ENCODE measurements at places on chromosomes 2 and 18.
A peak's percentile ranks its signal among the peaks of the same experiment; 100 is the strongest.

- DNase-seq = no peak
Measured at GRCh38 chr2:216951171-216951570, 91.3 kb upstream of the TNP1 start.

DNA sequence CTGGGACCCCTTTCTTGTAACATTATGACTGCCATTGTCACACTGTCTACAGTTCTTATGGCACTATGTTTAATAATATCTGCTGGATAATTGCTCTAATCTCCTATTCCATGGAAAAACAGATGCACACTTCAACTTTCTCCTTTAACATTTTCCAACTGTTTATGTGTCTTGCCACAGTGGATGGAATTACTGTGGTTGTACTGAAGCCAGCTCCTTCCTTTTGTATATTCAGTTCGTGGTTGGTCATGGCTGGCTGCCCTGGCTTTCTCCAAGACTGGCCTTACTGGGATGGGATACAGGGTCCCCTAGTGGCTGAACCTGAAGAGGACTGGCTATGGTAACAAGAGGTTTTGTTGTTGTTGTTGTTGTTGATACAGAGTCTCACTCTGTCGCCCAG is 113.9 kb downstream of the SS18 start:
- DNase-seq = no peak

DNA sequence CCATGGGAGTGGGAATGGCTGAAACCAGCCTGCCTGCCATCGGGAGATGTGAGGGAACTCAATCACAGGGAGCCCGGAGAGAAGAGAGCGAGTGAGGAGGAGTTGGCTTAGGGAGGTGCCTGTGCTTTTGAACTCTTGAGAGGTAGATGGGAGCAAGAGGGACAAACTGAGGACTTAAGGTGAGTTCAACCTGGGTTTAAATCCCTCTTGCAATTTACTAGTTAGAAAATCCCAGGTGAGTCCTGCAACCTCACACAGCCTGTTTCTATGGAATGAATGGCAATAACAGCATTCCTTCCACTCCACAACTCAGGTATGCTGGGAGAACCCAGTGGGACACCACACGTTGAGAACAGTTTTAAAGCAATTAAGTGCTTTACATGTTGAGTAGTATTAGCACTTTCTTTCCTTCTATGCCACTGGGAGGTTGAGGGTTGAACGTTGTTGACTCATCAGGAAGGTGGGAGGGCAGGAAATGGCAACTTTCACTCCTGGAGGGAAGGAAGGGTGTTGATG is 57.3 kb downstream of the VIT start:
- DNase-seq = no peak

DNA sequence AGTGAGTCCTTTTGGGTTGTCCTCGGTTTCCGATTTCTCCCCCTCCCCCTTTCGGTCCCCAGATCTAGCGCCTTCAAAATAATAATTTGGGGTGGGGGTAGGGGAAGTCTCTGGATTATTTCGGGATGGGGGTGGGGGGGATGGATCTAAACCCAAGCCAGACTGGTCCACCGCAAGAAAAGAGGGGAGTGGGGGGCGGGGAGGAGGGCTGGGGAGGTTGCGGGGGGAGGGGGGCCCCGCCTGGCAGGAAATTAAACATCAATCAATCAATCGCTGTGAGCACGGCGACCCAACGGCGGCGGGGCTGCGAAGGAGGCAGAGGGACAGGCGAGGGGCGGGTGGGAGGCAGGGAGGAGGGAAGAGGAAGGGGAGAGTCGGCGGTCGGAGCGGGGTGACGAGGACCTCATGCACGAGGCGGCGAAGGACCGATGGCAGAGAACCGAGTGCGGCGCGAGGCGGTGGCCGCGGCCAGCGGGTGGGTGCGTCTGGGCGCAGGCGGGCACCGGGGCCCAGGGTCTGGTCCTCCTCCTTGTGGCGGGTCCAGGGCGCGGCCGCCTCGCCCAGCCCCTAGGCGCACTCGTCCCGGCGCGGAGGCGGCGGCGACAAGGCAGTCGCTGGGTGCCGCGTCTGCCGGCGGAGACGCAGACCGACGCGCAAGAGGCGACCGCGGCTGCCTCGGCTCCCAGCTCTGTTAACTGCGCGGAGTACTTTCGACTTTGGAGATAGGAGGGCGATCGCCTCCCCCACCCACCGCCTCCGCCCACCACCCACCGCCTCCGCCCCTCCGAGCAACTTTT is 468 bp upstream of the SATB2 start:
- DNase-seq = no peak

DNA sequence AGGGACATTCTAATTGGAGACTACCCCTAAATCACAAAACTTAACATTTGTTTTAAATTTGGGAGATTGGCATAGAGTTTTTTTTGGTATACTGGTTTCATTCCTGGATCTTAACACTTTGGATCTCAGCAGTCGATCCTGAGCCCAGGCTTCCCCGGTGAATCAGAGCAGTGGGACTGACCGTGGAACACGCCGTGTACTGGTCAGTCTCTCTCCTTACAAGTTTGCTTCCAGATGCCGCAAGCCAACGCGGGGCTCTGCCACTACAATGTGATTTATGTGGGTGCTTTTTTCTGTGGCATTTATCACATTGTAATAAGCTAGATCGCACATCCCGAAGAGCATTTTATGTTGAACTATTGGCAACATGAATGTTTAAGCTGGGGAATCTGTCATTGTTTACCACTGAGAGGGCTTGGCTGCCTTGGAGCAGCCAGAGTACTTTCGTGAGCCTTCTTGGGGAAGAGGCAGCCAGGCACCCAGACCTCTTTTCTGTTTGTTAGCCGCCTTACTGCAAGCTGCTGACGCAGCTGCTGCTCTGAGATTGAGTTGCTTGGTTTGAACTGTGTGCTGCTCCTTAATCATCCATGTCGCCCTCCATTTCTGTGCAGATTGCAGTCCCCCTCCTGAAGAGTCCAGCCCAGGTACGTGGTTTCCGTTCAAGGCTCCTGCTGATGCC is 49.3 kb downstream of the COA5 start:
- no peak for DNase-seq

DNA sequence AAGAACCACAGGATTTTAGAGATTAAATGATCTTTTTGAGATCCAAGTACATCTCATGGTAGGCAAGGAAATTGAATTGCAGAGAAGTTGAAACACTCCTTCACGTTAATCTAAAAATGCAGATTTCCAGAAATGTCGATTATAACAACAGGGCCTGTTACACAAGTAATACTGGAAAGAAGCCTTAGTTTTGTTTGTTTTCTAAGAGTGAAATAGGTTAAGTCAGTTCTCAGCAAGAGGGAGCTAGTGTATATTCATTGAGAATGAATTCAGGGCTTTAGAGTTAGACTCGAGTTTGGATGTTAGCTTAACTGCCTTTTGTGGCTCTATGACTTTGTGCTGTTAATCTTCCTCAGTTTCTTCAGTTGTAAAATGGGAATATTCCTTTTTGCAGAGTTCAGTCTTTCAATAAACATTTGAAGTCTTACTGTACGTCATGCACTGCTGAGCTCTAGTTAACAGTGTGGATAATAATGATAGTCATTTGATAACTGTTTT is 926 bp downstream of the NDUFV2 start:
- no peak for DNase-seq

- DNase-seq = no peak
Measured at GRCh38 chr2:36981911-36982310, 15.6 kb upstream of the STRN start.

DNA sequence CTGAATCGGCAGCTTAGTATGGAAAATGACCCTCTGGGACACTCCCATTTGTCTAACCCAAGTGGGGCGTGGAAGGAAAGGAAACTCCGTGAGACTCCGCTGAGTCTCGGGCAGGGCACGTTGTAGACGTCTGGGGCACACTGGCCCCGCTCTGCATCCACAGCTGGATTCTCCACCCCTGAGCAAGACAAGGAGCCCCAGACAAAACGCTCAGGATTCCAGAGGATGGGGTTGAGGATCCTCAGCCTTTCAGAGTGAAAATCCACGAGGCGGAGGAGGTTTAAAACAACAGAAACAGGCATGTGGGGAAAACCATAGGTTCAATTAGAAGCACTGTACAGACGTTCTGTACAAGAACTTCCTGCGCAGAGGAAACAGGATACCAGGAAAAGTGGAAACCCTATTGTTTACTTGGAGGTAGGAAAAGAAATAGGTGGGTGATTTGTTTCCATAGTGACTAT is 124.9 kb upstream of the ZNF236 start:
- DNase-seq = no peak

DNA sequence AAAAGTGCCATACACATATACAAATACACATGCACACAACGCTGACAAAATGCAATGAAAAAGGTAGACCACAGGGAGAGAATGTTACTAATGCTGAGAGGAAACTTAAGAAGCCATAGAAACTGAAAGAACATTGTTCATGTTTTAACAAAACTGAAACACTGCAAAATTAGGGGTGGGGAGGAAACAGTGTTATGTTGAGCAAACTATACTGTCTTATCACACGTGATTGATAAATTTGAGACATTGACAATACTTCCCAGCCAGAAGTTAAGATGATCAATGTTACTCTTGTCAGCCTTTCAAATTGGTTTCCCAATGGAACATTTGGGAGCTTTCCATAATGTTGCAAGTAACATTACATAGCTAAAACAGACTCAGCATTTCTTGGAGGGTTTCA is 165.5 kb downstream of the L3MBTL4 start:
- no peak for DNase-seq

- DNase-seq = no peak
Measured at GRCh38 chr2:194495046-194495445, 1162.0 kb upstream of the SLC39A10 start.

- DNase-seq = no peak
Measured at GRCh38 chr2:102315921-102316320, 4.6 kb downstream of the IL1RL1 start.

DNA sequence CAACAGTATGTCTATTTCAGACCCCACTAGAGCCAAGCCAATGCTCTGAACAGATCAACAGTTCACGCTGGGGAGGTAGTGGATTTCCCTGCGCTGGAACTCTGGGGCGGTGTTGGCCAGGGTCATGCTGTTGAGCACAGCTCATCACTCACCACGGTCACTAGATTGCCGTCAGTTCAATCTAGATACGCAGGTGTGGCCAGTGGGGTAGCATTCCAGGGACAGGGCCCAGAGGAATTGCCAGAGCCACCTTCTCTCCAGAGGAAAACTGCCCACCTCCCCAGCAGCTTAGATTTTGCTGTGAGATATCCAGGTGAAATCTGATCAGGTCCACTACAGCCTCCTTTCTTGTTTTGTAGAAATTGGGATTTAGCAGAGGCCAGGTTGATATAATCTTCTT is 101.8 kb downstream of the SOX11 start:
- no peak for DNase-seq

GRCh38 chr18:54147439-54147838 is 77.0 kb downstream of the MBD2 start:
- no peak for DNase-seq

GRCh38 chr18:22346401-22346952 is 71.2 kb downstream of the CTAGE1 start:
- DNase-seq = no peak

DNA sequence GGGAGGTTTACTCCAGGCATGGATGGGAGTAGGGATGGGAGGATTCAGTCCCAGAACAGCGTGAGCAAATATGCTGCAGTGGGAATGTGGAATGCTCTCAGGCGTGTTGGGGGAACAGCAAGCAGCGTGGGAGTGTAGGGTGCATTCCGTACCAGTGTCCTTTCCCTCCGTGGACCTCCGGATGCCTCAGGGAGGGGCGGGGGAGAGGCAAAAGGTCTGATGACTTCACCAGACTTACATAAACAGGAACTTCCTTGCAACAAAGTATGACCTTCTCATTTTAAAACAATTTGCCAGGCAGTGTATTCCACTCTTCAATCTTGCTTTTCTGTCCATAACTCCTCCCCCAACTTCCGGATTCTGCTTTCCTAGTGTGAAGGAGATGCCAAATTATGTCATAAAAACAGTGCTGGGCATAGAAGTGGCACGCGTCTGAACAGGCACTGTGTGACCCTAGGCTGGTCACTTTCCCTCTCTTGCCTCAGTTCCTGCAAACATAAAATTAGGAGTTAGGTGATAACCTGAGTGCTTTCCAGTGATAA is 36.9 kb downstream of the RPL37A start:
- no peak for DNase-seq

- DNase-seq = no peak
Measured at GRCh38 chr2:45299361-45299760, 290.1 kb upstream of the SIX2 start.

- no peak for DNase-seq
Measured at GRCh38 chr18:21453511-21453901, 147.0 kb downstream of the ESCO1 start.

- DNase-seq = no peak
Measured at GRCh38 chr18:46411867-46412690, 244.9 kb downstream of the LOXHD1 start.

- DNase-seq = no peak
Measured at GRCh38 chr2:140747090-140747489, 1383.7 kb downstream of the LRP1B start.

DNA sequence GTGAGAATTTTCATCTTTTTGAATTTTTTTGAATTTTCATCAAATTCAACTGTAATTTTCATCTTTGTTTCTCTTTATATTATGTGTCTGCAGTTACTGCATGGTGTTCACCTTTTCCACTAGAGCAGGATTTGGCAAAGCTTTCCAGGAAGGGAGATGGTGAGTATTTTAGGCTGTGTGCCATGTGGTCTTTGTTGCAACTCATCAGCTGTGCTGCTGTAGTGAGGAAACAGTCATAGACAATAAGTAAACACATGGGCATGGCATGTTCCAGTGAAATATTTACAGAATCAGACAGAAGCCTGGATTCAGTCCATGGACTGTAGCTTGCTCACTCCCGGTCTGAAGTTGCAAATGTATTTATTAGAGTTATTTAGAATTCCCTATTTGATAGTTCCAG is 120.4 kb downstream of the DCDC2C start:
- DNase-seq = no peak

DNA sequence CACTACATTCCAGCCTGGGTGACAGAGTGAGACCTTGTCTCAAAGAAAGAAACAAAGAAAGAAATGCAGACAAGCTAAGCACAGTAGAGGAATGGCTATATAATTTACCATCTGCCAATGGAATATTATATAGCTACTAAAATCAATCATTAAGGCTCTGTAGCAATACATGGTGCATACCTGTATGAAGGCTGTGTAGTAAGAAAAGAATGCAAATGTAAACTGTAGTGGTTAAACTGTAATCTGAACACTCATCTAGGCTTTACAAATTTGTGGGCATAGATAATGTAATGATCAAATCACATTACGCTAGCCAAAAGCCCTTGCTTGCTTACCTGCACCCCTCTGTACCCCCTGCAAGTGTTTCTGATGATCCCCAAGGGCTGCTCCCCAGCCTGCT is 230.9 kb downstream of the LTBP1 start:
- no peak for DNase-seq

GRCh38 chr18:37253394-37254235 is 312.0 kb downstream of the CELF4 start:
- no peak for DNase-seq

GRCh38 chr2:152432765-152433164 is 97.8 kb downstream of the FMNL2 start:
- DNase-seq = no peak

DNA sequence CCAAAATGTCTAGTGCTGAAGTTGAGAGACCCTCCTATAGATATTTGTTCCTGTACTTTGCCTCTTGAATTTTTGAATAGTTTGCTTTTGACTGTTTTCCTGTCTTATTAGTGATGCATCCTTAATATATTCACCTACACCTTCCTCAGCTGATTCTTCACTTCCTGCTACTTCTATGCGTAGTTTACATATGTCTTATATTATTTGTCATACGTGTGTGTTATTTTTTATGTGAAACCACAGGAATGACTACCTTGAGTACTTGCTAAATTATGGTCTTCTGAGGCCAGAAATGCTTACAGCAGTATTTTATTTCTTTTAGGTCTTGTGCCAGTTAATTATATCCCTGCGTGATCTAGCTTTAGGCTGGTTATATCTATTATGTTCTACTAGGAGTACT is 9.9 kb downstream of the UBE2E3 start:
- DNase-seq = no peak

- DNase-seq = peak; percentile 45
Measured at GRCh38 chr18:2994603-2995432, 18.1 kb downstream of the LPIN2 start.

Measured in stimulated activated CD8-positive, alpha-beta memory T cell treated with anti-CD3 and anti-CD28 coated beads, Interleukin-4, amount 100 ng/mL, for 4 hours (primary cell).